NCI-H510A (cell line): ENCODE measurements at places on chromosomes 12 and 14.

GRCh38 chr14:71397371-71397770 lies 490.1 kb downstream of the PCNX1 start:
- DNase-seq = no peak

DNA sequence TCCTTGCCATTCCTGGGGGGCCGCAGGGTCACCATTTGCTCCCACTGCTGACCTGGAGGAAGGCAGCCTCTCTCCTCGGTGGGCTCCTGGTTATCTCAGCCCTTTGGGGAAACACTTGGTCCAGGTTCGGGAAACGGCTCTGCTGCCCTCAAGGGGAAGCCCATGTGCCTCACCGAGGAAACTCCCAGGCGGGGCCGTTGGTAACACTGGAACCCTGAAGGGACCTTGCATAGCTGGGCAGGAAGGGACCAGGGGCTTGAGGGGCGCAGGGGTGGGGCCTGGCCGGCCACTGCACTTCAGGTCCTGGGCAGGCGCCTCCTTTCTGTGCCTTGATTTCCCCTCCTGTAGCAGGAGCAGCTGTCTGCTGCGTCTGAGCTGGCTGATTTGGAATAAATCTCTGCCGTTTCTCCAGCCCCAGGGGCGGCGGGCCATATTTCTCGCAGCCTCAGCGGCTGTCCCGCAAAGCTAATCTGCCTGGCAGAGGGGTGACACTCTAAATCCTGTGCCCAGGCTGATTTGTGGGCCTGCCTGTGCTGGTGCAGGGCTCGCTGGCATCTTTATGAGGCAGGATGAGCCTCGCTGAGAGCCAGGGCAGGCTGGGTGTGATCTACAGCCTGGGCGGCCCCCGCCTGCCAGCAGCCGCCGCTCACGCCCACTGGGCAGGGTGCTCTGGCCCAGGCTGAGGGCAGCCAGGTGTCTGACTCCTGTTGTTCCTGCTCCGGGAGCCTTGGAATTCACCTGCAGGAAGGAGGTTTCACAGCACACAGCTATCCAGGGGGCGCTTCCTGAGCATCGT lies 49.7 kb downstream of the KIF26A start:
- no peak for DNase-seq

DNA sequence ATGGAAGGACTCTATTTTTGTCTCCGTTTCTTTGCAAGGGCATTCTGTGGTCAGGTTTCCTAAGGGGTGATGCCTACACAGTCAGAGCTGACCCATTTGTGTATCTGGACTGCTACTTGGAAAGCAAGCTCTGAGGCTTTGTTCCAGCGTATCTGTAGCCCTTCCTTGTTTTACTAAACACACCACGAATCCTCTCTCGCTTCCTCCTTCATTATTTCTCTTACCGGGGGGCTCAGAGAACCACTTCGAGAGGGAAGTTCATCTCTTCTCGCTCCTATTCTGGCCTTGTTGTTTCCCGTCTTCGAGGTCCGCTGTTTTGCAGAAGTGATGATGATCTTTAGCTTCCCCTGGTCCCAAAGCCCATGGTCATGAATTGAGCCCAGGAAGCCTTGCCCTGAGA lies 164.7 kb downstream of the SSPN start:
- no peak for DNase-seq

- no peak for DNase-seq
These were observed 48.9 kb downstream of the C14orf132 start for GRCh38 chr14:96088074-96088473.
